ENCODE measurements at places on chromosomes 11 and 22. TPM values are rescaled to one million over a fixed set of nuclear protein-coding genes. Genes with fewer than 3 reads are reported as not detected.

The TMEM132A gene
- total RNA-seq: 9.3 TPM

- DNase-seq: no peak
Measured at GRCh38 chr22:27004434-27004833, 347.0 kb downstream of the MIAT start.

- DNase-seq: no peak
Measured at GRCh38 chr11:44250421-44250820, 59.5 kb downstream of the ALX4 start.

- DNase-seq: no peak
Measured at GRCh38 chr11:65115361-65116082, 2.0 kb downstream of the ZNHIT2 start.

- DNase-seq: no peak
Measured at GRCh38 chr11:96483374-96483955, 93.7 kb downstream of the JRKL start.

The E2F8 gene
- not detected for total RNA-seq

- DNase-seq: no peak
Measured at GRCh38 chr22:27022274-27022895, 365.0 kb downstream of the MIAT start.

The DUSP8 gene
- 8.5 TPM for total RNA-seq

GRCh38 chr11:36409152-36409816 is 100.8 kb downstream of the TRAF6 start:
- no peak for DNase-seq

DNA sequence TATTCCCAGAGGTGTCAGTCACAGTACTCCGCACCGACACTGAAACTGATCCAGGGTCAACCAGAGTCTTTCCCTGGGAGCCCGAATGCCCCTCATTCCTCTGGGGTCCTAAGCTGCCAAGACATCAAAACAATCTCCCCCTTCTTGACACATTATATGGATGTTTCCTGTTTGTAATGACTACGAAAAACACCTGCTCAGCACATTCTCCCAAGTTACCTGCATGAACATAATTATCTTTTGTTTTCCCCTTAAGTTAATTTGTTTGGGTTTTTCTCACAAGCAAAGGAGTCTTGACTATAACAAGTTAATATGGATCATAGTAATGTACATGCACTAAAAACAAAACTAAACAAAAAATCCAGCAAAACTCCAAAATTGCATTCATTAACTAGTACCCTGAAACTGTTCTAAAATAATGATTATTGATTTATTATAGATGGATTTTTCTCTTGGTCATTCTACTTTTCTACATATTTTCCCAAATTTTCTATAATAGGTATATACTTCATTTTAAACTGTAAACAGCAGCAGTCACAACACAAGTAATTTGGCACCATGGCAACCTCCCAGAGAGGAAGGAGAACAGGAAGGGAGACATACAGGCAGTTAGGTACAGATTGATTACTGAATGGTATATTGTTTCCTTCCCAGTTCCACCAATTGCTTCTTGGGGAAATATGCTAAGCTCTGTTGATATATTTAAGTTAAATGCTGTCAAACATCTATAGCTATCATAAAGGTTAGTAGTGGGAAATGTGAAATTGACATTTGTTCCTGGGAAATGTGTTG is 631.5 kb downstream of the METTL15 start:
- no peak for DNase-seq

GRCh38 chr11:18495271-18495670 is 31.5 kb downstream of the TSG101 start:
- no peak for DNase-seq

DNA sequence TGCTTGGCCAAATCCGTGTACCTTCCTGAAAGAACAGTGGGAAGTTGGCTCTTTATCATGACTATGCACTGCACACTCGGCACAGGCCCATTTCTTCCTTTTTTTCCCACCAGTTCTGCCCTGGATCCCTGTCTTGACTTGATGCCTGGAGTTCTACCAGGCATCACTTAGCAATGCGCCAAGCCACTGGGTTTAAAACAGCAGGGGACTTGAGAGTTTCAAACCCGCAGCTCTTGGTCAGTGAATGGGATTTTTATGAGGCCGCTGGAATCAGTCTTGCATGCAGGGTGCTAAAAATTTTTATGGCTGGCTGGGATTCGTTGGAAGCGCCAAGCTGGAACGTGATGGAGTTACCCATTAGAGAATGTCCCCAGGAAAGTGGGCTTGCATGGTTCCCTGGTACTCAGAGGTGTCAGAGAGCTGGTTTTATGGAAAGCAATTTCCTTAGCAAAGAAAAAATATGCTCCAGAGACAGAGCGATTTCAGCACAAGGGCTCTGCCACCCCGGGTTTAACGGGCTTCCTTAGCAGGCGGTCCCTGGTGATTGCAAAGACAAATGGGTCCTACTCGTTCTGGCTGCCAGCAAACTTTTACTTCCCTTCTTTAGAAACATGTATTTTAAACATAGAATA is 432.9 kb downstream of the TENM4 start:
- no peak for DNase-seq

GRCh38 chr11:2888266-2888968 is 2.8 kb upstream of the CDKN1C start:
- DNase-seq: peak; percentile 97

- DNase-seq: no peak
Measured at GRCh38 chr11:76408171-76408965, 27.2 kb downstream of the GVQW3 start.

- no peak for DNase-seq
Measured at GRCh38 chr11:25298450-25298849, 801.6 kb downstream of the LUZP2 start.

DNA sequence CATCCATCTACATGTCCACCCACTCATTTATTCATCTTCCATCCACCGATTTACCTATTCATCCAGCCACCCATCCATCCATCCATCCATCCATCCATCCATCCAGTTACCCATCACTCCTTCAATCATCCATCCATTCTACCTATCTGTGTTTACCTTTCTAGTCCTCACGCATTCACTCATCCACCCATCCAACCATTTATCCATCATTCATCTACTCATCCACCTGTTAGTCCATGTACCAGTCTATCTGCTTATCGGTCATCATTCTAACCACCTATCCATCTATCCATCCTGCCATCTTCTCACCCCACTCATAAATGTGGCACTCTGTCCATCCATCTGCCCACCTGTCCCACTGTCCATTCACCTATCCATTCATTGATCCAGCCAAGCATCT is 21.9 kb upstream of the MYEOV start:
- no peak for DNase-seq

- no peak for DNase-seq
Measured at GRCh38 chr11:1523779-1524178, 37.2 kb upstream of the MOB2 start.

The ANGPTL5 gene
- 0.17 TPM for total RNA-seq

DNA sequence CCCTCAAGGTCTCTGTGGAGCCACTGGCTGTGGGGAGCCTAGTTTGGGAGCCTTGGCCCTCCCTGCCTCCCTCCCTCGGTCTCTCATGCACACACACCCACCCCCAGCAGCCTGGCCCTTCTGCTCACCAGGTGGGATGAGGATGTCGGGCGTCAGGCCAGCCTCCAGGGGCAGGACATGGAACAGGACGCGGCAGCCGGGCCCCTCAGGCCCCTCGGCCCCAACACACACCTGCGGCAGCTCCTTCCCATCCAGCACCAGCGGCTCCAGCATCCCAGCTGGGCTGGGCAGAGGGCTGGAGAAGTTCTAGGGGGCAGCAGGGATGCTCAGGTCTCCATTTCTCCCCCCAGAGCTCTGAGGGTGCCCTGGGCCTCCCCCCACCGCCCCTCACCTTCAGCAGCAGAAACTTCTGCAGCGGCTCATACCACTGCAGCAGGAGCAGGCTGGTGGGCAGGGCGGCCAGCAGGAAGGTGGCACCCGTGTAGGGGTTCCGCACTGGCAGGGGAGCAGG is 11.2 kb downstream of the MAP4K2 start:
- no peak for DNase-seq

GRCh38 chr11:78417175-78417887 is at the start of gene GAB2:
Gene GAB2, minus strand, starts transcription at chr11:78417820. Its CDS starts 100 bp downstream, at chr11:78417720.
- DNase-seq: no peak

DNA sequence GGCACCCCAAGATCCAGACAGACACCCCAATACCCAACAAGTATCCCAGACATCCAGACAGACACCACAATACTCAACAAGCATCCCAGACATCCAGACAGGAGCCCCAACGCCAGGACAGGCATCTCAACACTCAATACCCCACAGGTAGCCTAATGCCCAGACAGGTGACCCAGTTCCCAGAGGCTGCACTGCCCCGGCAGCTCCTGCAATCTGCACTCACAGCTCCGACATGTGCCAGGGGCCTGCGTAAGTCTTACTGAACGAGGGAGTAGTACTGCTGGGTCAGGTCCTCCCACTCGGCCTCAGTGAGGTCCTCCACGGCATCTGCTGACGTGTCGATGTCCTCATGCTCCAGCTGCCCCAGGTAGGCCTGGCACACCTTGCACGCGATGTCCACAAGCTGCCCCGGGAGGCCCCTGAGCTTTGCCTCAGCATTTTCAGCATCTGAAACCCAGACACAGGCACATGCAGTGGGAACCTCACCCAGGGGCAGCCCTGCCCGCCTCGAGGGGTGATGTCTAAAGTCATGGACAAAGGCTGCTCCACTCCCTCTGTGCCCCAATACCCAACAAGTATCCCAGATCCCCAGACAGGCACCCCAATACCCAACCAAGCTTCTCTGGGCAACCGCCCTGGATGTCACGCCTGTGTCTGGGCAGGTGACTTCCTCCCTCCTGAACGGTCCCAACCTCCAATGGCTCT is 16.6 kb downstream of the TTLL8 start:
- DNase-seq: no peak
